D721Med (cell line): ENCODE measurements at places on chromosomes 1 and 21.

DNA sequence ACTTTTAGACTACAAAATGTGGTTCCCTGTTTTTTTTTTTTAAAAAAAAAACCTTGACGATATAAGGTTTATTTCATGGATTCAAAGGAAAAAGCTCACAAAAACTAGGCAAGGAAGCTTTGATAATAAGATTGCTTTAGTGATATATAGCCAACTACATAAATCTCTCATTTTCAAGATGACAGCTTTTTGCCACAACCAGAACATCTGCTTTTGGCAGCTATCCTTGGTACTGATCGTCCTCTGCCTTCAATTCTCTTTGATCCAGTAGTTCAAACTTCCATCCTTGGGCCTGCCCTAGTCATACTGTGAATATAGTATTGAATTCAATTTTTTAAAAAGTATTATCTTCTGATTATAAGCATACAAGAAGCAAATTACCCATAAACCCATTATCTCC is 72.9 kb upstream of the CD53 start:
- no peak for DNase-seq

- DNase-seq = no peak
These were observed 61.8 kb upstream of the IFNLR1 start for GRCh38 chr1:24248859-24249258.

DNA sequence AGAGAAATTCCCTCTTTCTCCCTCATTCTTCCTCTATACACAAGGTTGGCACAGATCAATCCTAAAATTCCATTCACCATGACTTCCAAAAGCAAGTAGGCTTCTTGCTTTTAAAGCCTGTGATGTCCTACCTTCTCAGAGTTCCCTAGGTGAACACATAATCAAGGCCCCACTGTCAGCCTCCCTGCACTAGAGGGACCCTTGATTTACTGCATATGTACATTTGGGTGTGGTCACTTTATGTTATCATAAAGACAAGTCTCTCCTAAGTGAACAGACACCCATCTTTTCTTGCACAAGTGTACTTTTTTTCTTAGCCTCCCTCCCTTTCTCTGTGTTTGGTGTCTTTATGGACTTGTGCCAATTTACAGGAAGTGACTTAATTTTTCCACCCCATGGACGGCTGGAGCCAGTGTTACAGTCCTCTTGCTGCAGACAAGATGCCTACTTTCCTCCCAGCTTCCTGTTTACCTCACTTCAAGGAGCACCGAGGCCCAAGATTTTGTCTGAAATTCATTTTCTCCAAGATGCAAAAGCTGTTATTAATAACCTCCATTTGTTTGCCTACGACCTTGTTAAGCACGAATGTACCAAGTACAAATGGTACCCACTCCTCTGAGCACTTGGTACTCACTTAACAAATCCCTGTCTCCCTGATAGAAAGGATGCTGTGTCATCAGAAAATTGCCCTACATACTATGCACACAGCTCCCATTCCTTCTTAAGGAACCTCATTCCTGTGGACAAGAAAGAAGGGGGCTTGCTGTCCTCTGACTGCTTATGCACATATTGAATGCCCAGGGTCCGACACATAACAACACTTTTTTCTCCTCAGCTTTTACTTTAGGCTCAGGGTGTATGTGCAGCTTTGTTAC is 82.8 kb upstream of the SLC44A3 start:
- no peak for DNase-seq

- no peak for DNase-seq
These were observed 162.9 kb upstream of the GJB5 start for GRCh38 chr1:34591751-34592629.

DNA sequence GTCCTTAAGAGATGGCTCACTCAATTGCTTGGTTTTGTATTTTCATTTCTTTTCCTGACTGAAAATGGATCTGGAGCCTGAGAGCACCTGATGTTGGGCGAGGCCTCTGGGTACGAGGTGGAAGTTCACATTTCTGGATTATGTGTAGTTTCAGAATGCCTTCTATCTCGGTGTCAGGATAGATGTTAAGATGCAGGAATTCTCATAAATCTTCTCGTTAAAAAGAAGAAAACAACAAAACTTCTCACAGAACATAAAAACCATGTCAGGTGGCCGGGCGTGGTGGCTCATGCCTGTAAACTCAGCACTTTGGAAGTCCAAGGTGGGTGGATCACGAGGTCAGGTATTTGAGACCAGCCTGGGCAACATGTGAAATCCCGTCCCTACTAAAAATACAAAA is 101.8 kb downstream of the RHOU start:
- DNase-seq = no peak

DNA sequence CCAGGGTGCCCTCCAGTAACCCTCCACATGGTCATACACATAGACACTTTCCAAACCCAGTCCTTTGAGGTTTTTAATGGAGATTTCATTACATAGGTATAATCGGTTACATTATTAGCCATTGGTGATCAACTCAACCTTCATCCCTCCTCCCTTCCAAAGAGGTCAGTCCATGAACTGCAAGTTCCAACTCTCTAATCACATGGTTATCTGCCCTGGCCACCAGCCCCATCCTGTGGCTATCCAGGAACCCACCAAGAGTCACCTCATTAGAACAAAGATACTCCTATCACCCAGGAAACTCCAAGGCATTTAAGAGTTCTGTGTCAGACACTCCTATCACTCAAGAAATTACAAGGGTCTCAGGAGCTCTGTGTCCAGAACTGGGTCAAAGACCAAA is 12.2 kb downstream of the ATP1A4 start:
- DNase-seq = no peak

DNA sequence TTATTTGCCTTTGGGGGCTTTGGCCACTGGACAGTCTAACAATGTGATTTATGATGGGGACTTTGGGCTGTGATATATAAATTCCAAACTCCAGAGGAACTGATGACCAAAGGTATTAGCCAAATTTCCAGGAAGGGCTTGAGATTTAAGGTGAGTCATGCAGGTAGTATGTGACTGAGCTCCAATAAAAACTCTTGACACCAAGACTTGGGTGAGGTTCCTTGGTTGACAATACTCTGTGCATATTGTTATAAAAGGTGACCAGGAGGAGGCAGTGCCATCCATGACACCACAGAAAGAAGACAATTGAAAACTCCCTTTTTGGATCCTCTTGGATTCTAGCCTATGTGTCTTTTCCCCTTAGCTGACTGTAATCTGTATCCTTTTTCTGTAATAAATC is 392.7 kb upstream of the LRRC7 start:
- no peak for DNase-seq

GRCh38 chr1:115647047-115647446 is 5.3 kb downstream of the VANGL1 start:
- no peak for DNase-seq

DNA sequence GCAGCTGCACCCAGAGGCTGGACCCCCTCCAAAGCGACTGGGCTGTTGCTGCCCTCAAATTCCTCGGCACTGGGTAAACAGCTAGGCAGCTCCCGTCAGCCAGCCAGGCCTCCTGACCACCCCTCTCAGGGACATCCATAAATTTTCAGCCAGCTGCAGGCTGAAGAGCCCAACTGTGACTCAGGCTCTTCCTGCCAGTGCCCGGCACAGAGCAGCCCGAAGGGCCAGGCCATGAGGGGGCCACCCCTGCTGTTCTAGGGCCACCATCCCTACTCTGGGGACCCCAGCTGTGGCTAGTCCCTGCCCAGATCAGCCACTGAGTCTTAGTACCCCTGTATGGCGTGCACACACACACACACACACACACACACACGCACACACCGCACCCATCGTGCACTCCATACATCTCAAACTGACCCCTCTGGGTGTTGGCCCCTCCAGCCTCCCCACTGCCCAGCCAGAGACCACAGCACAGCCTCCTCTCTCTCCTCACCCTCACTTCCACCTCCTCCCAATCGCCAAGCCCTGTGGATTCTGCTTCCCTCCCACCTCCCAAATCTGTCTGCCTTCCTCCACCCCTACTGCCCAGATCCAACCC is 6.2 kb upstream of the LAPTM5 start:
- DNase-seq = no peak

DNA sequence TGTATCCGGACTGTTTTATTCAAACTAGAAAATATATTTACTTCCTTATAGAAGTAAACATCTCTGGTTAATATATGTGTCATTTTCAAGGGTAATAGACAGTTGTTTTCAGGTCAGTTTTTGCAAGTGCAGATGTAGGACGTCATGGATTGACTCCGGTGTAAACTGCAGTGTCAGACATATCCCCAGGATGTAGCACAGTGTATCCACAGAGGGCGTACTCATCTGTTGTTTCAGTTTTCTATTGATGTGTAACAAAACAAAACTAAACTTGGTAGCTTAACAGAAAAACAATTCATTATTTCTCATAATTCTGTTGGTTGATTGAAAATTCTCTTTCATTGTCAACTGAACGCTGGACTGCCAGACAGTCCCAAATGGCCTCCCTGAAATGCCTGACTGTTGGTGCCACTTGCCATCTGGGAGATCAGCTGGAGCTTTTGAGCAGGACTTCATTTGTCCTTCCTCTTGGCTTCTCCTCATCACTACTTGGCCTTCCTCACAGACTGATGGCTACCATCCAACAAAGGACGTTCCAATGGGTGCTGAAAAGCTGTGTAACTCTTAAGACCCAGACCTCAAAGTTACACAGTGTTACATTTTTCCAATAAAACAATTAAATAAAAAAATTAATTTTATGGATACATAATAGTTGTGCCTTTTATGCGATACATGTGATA is 181.6 kb downstream of the NCAM2 start:
- DNase-seq = no peak
